ENCODE measurements at places on chromosomes 7 and 10.
A peak's percentile ranks its signal among the peaks of the same experiment; 100 is the strongest.

DNA sequence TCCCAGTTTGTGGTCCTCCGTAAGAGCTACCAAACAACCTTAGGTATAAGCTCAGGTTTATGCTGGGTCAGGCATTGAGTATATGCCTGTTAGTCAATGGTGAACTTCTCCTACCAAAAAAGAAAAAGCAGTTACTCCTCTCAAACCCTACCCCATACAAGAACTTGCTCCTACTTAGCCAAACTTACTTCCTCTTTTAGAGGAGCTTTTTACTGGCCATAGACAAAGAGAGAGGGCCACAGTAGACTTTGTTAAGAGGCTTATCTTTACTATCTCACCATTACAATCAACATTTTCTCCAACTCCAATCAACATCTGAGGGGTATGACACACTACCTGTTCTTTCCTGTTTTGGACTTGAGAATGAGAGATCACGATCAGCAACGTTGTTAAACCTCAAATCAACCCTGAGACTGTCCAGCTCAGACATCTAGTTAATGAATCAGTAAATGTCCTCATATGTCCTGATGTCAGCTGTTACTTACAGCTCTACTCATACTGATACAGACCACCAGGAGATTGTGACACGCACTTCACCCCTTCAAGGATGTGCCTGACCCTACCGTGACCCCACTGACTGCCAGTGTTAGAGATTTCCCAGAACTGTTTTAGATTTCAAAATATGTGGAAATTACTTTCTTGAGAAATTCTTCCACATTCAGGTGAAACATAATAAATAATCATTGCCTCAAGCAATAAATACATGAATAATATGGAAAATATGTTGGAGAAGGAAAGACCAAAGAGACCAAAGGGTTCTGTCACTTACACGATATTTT lies 18.4 kb upstream of the CCDC71L start:
- DNase-seq = no peak

DNA sequence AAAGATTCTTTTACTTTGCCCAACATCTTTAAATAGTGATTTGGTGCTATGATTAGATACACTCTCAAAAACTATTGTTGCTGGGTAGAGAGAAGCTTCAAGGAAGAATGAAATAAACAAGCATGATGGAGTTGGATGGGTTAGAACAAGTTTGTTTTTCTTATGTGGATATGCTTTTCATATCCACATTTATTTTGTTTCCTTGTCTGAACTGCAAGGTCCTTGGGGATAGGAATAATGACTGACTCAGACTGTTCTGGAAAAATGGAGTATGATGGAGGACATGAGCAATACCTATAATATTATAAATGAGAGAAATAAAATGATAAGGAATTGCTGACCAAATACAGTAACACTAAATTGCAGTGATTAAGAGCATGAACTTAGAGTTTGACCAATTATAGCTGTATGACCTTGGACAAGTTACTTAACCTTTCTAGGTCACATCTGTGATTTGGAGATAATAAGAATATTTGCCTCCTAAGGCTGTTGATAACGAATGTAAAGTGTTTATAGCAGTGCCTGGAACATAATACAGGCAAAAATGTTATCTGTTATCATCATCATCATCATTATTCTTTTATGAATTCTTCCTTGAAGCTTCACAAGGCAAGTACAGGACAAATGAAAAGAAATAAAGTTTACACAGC lies 847.5 kb downstream of the LRMDA start:
- no peak for DNase-seq

DNA sequence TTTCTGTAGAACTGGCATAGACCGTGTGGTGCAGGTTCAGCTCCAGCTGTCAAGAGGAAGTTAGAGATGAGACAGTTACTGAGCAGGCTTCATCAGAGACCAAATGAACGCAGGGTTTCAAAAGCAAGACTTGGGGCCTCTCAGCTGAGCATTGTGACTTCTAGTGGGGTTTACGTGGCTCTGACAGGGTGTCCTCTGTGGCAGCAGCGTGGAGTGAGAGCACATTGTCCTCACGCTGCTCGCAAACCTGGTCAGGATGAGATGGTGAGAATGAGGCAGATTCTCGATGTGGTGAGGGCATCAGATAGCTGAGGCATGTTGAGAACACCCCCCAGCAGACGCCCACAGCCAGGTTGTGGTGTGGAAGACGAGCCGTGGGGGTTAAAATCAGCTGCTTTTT lies 126.0 kb downstream of the DNAJB6 start:
- no peak for DNase-seq

GRCh38 chr7:146479040-146479439 lies 362.4 kb downstream of the CNTNAP2 start:
- DNase-seq = no peak

DNA sequence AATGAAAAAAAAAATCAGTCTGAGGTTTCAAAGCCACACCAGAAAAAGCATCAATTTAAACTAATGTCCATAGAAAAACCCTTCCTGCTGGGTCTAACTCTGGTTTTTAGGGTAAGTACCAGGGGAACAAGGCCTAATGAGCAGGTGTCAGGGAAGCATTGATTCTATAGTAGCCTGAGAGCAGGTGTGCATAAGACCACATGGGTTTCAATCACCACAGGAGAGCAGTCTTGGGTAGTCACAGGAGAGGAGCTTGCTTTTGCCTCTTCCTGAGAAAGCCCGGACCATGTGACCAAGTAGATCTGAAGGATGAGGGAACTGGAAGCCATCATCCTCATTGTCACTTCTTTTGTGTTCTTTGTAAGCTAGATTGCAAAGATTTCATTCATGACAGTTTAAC lies 66.3 kb upstream of the AGK start:
- no peak for DNase-seq

DNA sequence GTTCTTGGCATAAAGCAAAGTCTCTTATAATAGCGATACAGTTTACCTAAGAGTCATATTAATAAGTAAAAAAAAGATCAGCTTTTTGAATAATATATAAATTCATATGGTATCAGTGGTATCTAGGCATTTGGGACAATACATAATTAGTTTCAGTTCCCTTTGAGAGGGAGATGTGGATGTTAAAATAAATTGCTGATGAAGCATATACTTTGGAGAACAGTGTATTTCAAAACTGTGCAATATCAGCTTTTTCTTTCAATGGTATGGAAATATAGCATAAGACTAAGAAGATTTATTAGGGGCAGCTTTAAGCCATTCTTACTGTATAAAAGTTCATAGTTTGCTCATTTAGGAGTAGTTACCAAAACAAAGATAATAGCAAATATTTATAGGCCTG lies 35.5 kb downstream of the MDFIC start:
- no peak for DNase-seq

GRCh38 chr10:24900888-24901685 lies 51.3 kb downstream of the PRTFDC1 start:
- DNase-seq = peak; percentile 32

DNA sequence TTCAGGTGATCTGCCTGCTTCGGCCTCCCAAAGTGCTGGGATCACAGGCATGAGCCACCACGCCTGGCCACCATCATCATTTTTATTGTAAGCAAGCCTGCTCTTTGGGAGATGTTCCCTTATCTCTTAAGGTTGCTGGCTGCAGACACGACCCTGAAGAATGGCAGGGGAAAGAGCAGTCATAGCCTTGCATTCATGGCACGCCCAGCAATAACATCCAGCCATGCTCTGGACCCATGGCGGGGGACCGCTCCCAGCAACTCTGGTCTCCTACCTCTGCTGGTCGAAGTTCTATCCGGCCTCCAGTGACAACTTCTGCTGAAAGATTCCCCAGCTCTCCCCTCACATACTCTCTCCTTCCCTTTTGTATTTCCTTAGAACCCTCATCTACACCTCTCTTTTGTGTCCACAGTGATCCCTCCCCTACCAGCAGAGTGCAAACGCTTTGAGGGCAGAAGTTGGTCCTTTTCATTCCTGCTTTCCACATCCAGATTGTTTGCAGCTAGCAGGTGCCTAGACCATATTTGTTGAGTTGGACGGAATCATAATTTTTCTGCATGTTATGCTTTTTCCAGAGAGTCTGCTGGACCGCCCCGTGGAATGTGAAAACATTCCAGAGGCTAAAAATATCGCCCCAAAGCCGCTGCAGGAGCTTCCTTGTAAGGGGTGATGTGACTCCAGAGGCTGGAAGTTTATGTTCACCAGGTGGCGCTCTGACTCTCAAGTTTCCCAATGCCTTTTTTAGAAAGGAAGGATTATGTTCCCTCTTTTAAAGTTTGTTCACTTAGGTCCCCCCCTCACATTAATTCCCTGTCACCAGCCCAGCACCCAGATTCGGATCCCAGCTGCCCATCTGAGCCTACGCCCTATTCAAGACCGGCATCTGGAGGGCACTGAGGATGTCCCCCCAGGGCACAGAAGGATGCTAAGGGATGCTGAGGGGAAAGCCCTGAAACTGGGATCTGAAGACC lies 4.3 kb upstream of the MARVELD1 start:
- DNase-seq = peak; percentile 80

DNA sequence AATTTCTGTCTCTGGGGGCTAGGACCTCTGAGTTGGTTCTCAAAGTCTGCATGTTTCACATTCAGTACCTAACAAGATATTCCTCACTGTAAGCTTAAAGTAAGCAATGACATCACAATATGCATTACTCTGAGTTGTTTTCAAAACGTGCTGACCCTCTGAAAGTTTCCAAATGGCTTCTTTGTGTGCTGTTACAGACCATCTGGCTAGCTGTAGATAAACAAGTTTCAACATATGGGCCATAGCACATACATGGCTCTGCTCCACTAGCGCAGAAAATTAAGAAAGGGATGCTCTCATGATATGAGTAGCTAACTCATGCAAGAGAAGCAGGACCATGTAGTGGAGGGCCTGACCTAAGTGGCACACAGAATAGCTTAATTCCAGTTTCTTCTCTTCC lies 119.0 kb downstream of the HTR7 start:
- no peak for DNase-seq

DNA sequence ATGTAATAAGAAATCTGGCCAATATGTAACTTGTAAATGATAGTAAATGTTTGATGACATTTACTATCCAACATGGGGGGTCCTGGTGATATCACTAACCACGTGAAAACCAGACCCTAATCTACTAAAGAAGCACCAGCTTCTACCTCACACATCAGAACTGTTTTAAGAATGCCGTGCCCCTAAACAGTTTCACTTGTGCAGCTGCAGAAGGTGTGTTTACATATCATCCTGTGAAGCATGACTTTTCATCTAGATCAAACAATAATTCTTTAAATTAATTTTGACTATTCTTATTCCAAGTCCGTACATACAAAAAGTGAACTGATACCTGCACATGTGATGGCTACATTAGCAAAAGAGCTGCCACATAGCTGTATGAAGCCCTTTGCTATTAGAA lies 61.0 kb downstream of the STEAP1B start:
- DNase-seq = no peak

- DNase-seq = no peak
These were observed 131.6 kb upstream of the NPY start for GRCh38 chr7:24152356-24152755.

GRCh38 chr10:36425131-36425797 lies 700.1 kb upstream of the ANKRD30A start:
- no peak for DNase-seq

DNA sequence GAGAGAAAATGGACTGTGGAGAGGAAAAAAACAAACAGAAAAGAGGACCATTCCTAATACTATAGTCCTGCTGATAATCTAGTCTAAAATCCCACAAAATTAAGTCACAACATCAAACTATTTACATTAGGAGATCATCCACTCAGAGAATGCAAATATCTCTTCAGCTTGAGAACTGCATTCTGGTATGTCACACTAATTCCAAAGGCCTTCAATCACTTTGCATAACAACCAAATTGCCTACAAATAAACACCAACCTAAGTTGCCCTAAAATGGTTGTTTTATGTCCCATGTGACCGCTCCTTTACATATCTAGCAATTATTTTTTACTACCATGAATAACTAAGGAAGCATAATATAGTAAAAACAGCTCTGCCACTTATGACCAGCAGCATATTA lies 264.3 kb downstream of the CACNA2D1 start:
- no peak for DNase-seq
